ENCODE measurements at places on chromosomes 13 and 19.

DNA sequence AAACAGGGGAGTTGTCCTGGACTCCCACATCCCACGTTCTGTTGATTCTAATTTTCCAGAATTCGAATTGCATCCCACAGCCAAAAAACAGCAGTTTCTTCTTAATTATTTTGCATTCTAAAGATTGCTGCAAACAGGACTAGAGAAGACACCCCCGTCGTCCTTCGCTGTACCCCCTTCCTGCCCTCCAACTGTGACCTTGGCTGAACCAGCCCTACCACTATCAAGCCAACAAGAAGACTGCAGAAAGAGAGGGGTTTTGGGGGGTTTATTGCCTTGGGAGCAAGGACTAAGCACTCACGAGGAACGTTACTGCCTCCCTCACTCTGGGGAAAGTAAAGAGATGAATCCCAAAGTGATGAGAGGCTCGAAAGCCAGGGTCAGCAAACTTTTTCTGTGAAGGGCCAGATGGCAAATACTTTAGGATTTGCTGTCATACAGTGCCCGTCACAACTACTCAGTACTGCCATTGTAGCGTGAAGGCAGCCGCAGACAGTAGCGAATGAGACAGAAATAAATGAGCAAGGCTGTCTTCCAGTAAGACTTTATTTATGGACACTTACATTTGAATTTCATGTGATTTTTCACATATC is 32.5 kb upstream of the KATNAL1 start:
- DNase-seq: no peak

DNA sequence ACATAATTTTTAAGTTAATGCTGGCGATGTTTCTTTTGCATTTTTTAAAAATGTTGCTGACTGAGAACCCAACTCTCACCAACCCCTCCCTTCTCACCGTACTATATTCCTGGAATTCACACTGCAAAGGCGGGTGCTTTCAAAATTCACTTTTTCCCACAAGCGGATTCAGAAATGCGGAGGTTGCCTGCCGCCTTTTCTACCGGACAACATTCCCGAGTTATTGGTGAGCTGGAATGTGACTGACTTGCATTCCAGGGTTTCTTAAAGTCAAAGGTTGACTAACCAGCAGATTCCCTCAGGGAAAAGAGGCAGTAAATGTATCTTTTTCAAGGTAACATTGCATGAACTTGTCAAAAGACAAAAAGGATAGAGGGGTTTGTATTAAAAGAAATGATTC is 113.3 kb downstream of the RAB20 start:
- DNase-seq: no peak

DNA sequence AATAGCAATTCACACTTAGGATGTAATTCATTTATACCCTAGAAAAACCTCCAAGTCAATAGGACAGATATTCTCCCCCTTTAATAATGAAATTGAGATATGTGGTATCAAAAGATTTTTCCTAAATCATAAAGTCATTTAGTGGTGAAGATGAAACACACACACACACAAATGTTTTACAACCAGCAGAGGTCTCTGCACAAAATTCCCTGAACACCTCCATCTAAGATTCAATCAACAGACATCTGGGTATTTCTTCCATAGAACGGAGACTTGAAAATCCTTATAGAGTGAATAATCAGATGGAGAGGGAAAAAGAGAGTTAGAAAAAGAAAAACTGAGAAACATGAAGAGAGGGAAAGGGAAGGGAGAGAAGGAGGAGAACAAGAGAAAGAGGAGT is 52.8 kb downstream of the MYCBP2 start:
- DNase-seq: no peak

- DNase-seq: no peak
These were observed 2.0 kb downstream of the MYO9B start for GRCh38 chr19:17077447-17078028.

- no peak for DNase-seq
These were observed 30.2 kb upstream of the ZNF331 start for GRCh38 chr19:53507523-53508442.

- DNase-seq: peak; percentile 41
These were observed 10.0 kb downstream of the CALM3 start for GRCh38 chr19:46610851-46611770.

- peak; percentile 77 for DNase-seq
These were observed 65.1 kb downstream of the KCNRG start for GRCh38 chr13:50080203-50080910.

- DNase-seq: no peak
These were observed 33.3 kb upstream of the SCEL start for GRCh38 chr13:77502104-77502720.

- no peak for DNase-seq
These were observed 5.0 kb downstream of the SYCE2 start for GRCh38 chr19:12913851-12914690.

- DNase-seq: no peak
These were observed 76.0 kb upstream of the STK24 start for GRCh38 chr13:98652721-98653462.

DNA sequence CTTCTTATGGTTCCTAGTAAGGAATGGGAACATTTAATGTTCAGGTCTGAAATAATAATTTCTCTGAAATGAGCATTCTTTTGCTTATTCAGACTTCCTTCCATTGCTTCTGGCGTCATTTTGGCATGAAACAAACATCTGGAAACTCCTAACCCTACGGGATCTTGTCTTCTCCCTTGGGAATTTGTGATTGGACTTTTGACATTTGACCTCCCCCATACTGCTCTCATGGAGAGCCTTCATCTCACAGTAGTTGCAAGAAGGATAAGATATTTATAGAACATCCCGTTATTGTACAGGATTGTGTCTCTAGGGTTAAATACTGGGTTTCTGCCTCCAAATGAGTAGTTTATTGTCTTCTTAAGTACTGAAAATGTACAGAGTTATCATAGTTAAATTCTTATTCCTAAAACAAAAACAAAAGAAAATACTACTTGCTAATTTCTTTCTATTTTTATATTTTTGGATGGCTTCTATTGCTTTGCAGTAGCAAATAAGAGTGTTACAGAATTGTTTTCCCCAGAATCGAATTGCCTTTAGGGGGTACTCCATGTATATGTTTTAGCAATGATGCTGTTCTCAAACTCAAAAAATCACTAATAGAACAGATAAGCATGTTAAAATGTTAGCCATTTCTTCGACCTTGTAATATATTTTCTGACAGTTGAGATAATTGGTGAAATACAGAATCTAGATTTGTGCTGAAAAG is 366.8 kb downstream of the DLEU7 start:
- DNase-seq: no peak

DNA sequence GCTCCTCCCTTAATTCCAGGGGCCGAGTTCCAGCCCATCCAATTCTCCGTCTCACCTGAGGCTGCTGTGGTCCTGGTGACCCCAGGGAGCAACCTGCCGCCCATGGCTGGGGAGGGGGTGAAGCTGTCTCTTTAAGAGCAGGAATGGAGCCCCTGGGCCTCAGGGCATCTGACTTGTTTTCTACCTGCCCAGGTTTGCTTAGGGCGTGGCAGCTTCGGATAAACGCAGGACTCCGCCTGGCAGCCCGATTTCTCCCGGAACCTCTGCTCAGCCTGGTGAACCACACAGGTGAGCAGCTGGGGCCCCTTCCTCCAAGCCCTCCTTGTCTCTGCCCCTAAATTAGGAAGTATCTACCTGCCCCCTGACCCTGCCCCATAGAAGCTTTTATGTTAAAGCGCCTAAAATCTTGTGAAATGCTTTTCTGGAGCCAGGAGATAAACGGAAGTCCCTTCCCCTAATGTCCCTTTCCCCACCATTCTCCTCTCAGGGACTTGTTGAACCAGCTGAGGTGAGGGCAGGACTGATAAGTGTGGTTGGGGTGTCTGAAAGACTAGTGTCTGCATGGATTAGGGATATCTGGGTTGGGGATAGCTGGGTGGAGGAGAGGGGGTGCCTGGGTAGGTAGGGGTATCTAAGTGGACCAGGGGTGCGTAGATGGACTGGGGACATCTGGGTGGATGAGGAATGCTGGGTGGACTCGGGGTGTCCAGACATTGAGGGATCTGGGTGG is 614 bp downstream of the FXYD3 start:
- DNase-seq: no peak

DNA sequence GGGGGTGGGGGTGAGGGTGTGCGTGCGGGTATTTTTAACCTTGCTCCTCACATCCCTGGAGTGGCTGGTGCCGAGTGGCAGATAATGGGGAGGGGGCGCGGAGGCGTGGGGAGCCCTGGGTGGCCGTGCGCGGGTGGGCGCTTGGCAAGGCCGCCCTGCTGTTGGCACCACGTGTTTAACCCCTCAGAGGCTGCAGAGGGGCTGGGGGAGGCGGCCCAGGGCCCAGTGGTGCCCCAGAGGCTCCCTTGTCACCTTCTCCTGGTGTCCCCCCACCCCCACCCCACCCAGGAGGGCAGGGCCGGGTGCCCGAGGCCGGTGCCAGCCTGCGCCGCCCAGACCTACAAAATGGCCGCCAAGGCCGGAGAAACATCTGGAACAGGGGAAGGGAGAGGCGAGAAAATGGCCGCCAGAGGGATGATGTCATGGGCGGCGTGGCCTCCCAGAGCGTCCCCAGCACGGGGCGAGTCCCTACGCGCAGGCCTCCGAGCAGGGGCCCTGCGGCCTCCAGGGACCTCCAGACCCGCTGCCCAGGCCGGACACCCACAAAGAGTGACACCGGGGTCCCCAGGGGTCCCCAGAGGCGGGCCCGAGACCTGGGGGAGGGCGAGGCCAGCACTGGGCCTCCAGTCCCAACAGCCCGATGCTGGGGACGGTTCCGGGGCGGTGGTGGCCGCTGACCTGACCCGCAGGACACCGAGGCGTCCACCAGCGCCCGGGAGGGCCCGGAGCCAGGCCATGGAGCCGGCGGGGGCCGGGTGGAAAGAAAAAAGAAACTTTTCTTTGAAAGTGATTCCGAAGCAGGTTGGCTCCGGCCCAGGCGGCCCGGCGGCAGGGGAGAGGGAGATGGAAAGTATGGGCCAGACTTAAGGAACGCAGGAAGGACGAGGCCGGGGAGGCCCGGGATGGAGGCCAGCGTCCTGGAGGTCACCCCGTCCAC is 38.2 kb downstream of the NFIC start:
- peak; percentile 92 for DNase-seq

DNA sequence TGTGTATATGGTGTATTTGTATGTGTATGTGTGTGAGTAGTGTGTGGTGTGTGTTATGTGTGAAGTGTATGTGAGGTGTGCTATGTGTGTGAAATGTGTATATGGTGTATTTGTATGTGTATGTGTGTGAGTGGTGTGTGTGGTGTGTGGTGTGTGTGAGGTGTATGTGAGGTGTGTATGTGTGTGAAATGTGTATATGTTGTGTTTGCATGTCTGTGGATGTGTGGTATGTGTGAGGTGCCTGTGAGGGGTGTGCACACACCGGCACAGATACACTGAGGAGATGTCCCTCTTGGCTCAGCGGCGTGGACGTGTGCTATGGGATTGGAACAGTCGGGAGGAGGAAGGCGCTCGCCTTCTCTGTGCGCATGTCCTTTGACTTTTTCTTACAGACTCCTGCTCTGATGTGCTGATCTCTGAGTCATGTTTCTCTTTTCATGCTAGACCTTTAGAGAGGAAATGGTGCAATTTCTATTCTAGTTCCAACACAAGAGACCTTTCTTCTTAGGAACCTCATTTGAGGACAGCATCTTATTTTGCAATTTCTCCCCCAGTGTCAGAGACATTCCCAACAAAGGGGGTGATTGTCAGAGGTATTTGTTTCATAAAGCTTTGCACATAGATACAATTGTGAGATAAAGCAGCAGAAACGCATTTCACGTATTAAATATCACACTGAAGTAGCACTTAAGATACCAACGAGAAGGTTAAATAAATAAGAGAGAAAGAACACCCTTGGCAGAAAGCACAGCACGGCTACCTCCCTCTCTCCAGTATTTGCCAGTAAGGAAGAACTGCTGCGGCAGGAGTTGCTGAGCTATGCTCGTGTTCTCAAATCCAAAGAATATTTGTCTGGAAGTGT is 11.3 kb upstream of the TNFRSF19 start:
- peak; percentile 79 for DNase-seq

DNA sequence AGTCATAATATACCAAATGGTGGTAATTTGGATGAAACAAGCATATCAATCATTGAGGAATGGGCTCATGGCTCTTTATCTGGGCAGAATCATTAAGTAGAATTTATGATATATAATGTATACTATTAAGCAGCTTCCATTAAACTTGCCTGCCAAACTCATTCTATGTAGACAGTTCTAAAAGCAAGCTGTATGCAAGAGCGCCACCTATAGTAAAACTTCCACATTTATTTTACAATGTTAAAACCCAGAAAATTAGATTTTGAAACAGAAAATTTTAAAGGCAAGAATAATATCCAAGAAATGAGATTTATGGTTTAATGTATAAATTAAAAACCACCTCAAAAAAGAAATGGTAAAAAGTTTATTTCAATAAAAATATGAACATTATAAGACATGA is 161.5 kb downstream of the MZT1 start:
- no peak for DNase-seq

All from cardiac septum (tissue), 1 donor.